H54 (cell line): ENCODE measurements at places on chromosomes 5 and 9.

DNA sequence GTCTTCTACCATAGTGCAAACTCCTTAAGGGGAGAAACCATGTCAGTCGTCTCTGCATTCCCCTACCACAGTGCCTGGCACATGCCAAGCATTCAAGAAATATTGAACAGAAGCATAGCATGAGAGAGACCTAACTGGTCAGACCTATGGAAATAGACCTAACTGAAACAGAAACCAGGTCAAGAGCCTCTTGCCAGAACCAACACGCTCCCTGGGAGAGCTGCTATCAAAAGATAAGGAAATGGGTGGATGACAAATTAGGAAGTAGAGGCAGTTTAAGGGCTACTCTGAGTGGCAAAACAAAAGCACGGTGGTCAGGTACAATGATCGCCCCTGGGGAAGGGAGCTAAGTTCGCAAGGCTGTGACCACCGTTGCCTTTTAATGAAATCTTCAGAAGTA lies 66.0 kb upstream of the SMIM15 start:
- no peak for DNase-seq

DNA sequence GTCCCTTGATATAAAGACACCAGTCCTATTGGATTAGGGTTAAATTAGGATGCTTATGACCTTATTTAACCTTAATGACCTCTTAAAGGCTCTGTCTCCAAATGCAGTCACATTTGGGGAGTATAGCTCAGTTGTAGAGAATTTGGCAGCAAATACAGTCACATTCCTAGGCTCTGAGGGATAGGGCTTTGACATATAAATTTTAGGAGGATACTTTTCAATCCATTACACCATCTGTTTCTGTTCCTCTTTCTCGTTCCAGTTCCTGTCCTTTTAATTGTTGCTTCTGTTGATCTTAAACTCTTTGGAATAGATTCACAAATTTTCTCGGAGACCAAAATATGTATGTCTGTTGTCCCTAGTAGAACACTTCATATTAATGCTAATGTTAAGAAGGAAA lies 390.0 kb upstream of the PCSK5 start:
- no peak for DNase-seq

DNA sequence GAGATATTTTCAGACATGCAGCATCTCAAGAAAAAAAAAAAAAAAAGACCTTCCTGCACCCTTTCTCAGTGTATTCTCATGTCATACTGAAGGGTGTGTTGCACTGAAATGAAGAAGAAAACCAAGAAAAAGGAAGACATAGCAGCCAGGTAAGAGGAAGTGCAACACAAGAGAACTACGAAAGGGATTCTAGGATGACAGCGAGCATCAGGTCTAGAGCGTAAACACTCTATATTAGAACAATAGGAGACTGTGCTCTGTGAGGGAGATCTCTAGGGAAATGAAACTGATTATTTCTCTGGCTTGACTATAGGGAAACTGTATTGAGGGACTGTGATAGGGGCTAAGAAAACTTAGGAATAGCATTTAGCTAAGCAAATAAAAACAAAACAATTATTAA lies 30.0 kb downstream of the BTF3 start:
- no peak for DNase-seq

DNA sequence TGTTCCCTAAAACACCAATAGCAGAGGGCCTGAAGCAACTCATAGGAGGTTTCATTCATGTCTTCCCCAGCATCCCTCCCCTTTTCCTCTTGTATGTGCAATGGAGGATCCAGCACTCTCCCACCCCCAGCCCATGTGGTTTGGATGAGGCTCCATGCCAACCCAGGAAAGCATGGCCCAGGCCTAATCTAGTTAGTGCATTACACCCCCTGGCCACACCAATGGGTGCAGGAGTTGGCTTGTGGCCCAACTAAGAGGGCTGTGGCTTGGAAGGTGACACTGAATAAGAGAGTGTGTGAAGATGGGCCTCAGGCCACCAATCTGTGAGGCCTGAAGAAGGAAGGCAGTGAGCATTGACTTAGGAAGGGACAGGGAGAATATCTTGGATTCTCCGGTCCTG lies 70.8 kb upstream of the SMIM23 start:
- DNase-seq, result no peak

- no peak for DNase-seq
Observed at GRCh38 chr5:15595929-15596328, 95.9 kb downstream of the FBXL7 start.

GRCh38 chr5:33136785-33137184 lies 304.0 kb upstream of the TARS1 start:
- DNase-seq, result no peak
